GM23248 (cell line): ENCODE measurements at places on chromosomes 6 and 20. TPM values are rescaled to one million over a fixed set of nuclear protein-coding genes. Genes with fewer than 3 reads are reported as not detected.

DNA sequence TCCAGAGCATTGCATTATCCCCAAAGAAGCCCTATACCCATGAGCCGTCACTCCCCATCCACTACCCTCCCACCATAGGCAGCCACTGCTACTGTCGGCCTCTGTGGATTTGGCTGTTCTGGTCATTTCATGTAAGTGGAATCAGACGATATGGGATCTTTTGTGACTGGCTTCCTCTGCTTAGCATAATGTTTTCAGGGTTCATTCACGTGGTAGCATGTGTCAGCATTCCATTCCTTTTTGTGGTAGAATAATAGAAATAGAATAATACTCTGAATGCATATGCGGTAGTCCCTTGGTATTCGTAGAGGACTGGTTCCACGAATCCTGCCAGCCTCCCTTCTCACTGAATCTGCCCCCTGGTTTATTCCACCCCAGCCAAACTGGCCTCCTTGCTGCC lies 402.6 kb upstream of the SULF2 start:
- DNase-seq, result no peak
- no peaks in the 10 kb centered on the region for H3K36me3 ChIP-seq
- H3K27me3 ChIP-seq, result 0 out of 2 replicates have a peak, but pooled peaks cover 2% of the 10 kb centered on the region
- no peak overlapping the region for H3K4me3 ChIP-seq
- H3K27ac ChIP-seq, result no peak overlapping the region

DNA sequence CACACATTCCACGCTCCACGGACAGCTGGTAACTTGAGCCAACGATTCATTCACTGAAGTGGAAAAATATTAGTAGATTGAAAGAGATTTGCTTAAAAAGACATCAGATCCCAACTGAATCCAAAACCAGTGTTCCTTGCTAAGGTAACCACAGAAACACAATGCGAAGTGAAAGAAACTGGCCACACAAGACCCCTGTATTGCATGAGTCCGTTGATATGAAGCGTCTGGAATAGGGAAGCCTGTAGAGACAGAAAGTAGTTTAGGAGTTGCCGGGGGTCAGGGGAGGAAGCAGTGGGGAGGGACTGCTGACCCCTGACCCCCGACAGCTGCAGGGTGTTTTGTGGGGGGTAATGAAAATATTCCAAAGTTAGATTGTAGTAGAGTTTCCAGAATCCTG lies 10.0 kb downstream of the PCK1 start:
- no peaks in the 10 kb centered on the region for H3K36me3 ChIP-seq
- peaks cover 83% of the 10 kb centered on the region for H3K27me3 ChIP-seq
- H3K27ac ChIP-seq, result no peak overlapping the region
- no peak for DNase-seq

Gene TNXB
- 23.5 and 23.8 TPM in 2 replicates for total RNA-seq

GRCh38 chr20:39264506-39265172 lies 302.5 kb downstream of the DHX35 start:
- no peaks in the 10 kb centered on the region for H3K27me3 ChIP-seq
- H3K36me3 ChIP-seq, result no peaks in the 10 kb centered on the region
- peak; percentile 89 for DNase-seq

Gene RFX6
- not detected in 2 replicates for total RNA-seq

DNA sequence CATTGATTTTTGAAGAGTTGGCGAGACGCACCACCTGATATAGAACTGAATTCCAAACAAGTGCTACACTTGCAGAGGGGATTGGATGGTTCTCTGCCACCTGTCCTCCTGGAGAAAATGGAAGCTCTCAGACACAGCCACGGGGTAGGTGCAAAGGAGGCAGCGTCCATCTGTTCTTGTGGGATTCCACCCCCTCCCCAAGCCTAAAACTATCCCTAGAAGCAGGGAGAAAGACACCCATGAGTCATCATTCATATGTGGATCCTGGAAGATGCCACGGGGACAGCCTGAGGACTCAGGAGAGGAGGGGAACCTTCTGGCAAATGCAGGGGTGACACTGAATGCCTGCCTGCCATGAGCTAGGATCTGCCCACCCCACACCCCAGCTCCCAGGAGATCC lies 171.3 kb upstream of the CST7 start:
- H3K27me3 ChIP-seq, result peaks cover 14% of the 10 kb centered on the region; the same call in 1 of the 2 replicates
- no peak overlapping the region for H3K4me3 ChIP-seq
- DNase-seq, result peak; percentile 10

GRCh38 chr6:11491596-11492463 lies 45.7 kb upstream of the TMEM170B start:
- peak; percentile 26 for DNase-seq
- 0 out of 2 replicates have a peak, but pooled peaks cover 3% of the 10 kb centered on the region for H3K4me1 ChIP-seq
- H3K27me3 ChIP-seq, result no peaks in the 10 kb centered on the region
- H3K36me3 ChIP-seq, result no peaks in the 10 kb centered on the region

DNA sequence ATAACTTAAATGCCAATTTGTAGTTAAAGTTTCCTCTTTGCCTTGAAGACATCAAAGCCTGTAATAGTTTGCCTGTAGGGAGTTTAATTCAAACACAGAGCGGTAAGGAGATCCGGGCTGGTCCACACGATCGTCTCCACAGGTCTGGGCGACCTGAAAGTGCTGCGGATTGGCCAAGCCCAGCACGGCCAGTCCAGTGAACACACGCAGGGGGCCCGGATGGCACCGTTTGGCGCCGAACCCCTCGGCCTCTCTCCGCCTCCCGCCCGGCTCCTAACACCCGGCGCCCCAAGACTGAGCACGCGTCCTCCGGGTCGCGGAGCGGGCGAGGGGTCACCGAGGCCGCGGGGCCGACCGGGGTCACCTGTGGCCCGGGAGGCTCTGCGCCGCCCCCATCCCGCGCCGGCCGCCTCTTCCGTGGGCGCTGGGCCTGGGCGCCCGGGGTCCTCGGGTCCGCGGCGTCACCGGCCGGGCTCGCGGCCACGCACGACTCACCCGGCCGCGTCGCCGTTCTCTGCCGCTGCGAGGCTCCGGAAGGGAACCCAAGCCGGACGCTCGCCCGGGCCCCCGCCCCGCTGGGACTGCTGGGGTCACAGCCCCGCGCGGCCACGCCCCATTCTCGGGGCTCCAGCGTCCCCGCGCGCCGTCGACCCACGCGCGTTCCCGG lies 481 bp downstream of the SERPINB6 start:
- H3K27me3 ChIP-seq, result no peaks in the 10 kb centered on the region
- H3K4me3 ChIP-seq, result peak overlapping the region; percentile 74
- DNase-seq, result peak; percentile 78
- peaks cover 5% of the 10 kb centered on the region; the same call in 1 of the 2 replicates for H3K36me3 ChIP-seq
- H3K27ac ChIP-seq, result peak overlapping the region; percentile 85

DNA sequence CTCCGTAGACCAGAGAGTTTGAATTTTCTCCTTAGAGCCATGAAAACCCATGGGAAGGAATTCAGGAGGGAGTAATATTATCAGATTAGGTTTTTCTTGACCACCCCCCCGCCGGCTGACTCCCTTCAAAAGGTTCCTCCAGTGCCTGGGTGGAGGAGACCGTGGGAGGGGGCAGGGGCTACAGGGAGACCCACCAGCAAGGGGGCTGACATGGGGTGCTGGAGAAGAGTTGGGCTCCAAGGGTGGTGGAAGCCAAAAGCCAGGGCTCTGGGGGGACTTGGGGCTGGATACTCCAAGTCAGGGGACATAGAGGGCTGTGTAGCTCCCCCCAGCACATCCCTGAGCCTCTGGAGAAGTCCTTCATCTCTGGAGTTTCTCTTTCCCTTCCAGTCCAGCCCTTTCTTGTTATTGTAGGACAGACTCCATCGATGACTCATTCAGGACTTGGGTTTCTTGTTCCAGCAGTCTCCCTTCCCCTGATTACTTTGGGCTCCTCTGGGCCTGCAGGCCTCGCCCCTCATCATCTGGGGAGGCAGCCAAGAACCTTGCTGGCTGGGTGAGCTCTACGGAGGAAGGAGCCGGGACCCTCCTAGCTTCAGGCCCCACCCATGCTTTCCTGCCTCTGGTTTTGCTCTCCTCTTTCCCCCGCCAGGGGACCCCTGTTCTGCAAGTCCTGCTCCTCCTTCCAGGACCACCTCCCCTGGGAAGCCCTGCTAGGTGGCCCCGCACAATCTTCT lies 10.5 kb upstream of the KIAA1755 start:
- peak overlapping the region; percentile 96 for H3K27ac ChIP-seq
- peak; percentile 95 for DNase-seq
- H3K27me3 ChIP-seq, result no peaks in the 10 kb centered on the region
- no peaks in the 10 kb centered on the region for H3K36me3 ChIP-seq

Gene REM1
- not detected in 2 replicates for total RNA-seq

Gene PRSS16
- total RNA-seq, result 0.86 TPM in 1 of 2 replicates, not detected in the other

GRCh38 chr20:62428002-62428372 lies 648 bp upstream of the RBBP8NL start:
- H3K4me3 ChIP-seq, result no peak overlapping the region
- no peak overlapping the region for H3K27ac ChIP-seq
- H3K36me3 ChIP-seq, result no peaks in the 10 kb centered on the region

DNA sequence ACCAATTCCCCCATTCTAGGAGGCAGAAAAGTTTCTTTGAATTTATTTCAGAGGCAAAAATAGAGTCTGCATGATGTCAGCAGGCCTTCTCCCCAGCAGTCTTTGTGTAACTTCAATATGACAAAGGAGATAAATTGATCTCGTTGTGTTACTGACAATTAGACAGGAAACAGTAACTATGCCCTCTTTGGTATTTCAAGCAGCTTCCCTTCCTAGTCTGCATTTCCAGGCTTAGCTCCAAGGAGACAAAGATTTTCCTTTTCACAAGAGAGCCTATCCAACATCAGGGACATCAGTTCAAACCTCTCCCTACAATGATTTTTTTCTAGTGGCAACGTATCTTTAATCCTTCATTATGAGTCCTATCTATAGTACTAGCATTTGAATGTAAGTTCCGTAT lies 245.9 kb upstream of the HSF2 start:
- no peaks in the 10 kb centered on the region for H3K27me3 ChIP-seq
- no peaks in the 10 kb centered on the region for H3K4me1 ChIP-seq
- no peak overlapping the region for H3K27ac ChIP-seq

Gene GLP1R
- total RNA-seq, result not detected in 2 replicates
